ENCODE measurements at places on chromosomes 13 and 19. TPM values are rescaled to one million over a fixed set of nuclear protein-coding genes. Genes with fewer than 3 reads are reported as not detected.

GRCh38 chr19:3698386-3698950 lies 1.8 kb downstream of the PIP5K1C start:
- DNase-seq: peak; percentile 52

Gene CHAMP1
- 26.9 TPM for polyA plus RNA-seq

Gene MUC16
- polyA plus RNA-seq: not detected

Gene FBXO27
- polyA plus RNA-seq: 4.0 TPM

Gene PSG6
- 1.2 TPM for polyA plus RNA-seq

Measured in GM23248 (cell line).